NCI-H1417 treated with DMSO at 0.1 percent for 48 hours (cell line): ENCODE measurements at places on chromosomes 11 and 22.

DNA sequence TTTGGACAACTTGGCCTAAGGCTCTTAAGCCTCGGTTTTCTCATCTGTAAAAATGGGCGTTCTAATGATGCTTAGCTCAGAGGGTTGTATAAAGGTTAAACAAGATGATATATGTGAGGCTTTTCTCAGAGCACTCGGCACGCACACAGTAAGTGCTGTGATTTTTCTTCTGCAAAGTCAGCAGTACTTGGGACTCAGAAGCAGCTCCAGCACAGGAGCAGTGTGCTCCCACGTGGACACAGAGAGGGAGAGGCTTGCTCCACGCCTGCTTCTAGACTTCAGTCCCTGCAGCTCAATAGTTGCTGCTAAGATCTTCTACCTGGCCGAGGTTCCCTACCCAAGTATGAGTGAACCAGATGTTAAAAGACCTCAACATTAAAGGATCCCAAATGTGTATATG lies 39.9 kb upstream of the PHF21A start:
- DNase-seq: no peak

DNA sequence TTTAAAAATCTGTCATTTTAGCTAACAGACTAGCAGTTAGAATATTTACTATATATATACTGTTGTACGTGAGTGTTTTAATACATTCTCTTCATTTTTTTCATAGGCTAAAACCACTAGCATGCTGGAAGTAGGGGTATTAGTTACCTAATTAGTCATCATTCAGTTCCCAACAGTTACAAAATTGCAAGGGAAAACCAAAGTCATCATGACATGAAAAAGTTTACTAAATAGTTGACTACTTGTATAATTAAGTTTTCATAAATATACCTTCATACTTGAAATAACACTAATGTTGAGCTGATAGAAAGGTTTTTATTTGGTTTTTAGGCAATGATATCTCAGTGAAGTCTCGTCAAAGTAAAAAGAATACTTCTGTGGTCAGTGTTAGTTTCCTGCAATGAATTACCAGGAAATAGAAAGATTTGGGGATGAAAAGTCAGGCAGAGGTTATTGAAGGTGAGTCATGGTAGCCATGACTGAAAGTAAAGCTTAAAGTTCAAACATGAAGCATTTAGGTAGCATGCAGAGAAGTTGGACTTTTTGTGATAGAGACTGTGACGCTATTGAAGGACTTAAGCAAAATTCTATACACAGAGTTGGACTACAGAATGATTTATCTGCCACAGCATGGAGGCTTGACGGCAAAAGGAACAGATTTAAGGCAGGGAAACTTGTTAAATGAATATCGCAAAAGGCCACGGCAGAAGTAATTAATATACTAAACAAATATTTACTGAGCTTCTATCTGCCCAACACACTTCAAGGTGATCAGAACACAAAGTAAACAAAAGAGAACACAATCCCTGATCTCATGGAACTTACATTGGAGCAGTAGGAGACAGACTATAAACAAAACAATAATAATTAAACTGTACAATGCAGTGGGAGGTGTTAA lies 828.1 kb upstream of the FAT3 start:
- peak; percentile 37 for DNase-seq

DNA sequence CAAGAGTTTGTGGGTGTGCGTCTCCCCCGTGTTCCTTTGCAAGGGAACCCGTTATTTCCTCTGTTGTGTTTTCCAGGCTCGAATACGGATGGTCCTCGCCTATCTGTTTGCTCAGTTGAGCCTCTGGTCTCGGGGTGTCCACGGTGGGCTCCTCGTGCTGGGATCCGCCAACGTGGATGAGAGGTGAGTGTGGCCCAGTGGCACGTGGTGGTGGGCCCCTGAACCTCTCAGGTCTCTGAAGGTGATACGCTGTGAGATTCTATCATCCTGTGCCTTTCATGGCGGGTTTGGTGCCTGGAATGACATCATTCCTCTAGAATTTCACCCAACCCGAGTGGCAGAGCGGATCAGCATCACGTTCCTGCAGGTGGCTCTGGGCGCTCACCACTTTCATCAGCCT lies 32.5 kb downstream of the NADSYN1 start:
- no peak for DNase-seq

- DNase-seq: no peak
These were observed 550 bp downstream of the FBLN1 start for GRCh38 chr22:45503050-45503815.

- DNase-seq: no peak
These were observed at the start of gene P2RY6 for GRCh38 chr11:73271936-73272679. Gene P2RY6, plus strand, starts transcription at chr11:73272338. Its CDS starts 24,181 bp downstream, at chr11:73296519.

- DNase-seq: peak; percentile 14
These were observed 48.0 kb upstream of the CLPB start for GRCh38 chr11:72482211-72482812.

DNA sequence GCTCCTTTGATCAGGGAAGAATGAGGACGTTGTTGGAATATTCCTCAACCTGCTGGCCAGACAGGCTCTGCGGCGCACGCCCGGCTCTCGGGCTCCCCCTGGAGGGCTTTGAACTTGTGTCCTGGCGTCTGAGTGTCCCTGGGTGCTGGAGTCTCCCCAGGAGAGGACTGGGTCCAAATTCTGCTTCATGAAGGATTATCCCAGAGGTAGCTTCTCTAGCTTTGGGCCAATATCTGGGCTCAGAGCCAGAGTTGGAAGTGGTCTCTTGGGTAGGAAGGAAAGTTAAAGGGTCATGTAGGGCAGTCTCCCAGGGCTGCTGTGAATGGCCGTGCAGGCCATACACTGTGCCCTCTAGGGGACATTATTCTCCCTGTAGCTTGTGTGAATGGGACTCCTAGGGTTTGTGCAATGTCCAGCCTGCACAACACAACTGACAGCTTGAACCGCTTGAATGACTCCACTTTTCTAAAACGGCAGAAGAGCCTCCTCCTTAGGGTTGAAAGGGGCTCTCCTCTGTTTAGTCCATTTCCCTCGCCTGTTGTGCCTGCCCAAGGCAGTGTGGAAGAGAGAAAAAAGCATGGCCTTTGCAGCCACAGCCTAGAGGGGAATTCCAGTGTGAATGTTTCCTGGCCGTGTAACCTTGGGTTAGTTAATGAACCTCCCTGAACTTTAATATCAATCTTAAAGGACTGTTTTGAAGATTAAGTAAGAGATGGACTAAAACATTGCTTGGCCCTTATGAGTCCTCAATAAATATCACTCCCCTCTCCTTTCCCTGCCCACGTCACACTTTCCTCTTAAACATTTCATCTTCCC lies 111.2 kb upstream of the THY1 start:
- DNase-seq: peak; percentile 49

DNA sequence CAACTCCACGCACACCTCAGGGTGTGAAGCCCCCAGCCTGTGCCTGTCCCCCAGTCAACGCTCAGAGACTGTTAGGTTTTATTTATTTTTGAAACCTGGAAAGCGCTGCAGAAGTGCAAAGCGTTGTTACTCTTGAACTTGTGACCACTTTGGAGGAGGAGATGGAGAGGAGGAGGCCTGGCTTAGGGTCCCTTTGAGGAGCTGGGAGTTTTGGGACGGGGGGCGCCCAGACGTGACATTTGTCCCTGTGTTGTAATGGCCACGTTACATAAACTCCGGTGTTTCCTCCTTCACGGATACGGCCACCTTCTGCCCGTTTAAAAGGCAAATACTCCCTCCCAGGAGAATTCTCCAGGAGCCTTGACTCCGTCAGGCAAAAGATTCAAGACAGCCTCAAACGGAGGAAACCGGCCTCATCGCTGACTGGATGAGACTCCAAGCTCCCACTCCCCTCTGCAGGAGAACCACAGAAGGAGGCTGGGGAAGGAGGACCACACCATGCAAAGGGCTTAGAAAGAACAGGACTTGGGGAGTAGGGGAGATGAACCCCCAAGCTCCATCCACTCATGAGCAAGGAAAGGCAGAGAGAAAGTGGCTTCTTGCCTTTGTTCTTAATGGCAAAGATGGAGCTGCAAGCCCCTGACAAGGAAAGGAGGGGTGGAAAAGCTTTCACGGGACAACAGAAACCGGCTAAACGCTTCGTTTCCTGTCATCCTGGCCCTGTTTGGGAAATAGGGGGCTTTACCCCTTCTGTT lies 630 bp downstream of the PIK3IP1 start:
- no peak for DNase-seq

- no peak for DNase-seq
These were observed 79.7 kb downstream of the FDX1 start for GRCh38 chr11:110509472-110509871.
